Thoracic aorta (tissue), 2 donors: ENCODE measurements at places on chromosomes 5 and 9.

DNA sequence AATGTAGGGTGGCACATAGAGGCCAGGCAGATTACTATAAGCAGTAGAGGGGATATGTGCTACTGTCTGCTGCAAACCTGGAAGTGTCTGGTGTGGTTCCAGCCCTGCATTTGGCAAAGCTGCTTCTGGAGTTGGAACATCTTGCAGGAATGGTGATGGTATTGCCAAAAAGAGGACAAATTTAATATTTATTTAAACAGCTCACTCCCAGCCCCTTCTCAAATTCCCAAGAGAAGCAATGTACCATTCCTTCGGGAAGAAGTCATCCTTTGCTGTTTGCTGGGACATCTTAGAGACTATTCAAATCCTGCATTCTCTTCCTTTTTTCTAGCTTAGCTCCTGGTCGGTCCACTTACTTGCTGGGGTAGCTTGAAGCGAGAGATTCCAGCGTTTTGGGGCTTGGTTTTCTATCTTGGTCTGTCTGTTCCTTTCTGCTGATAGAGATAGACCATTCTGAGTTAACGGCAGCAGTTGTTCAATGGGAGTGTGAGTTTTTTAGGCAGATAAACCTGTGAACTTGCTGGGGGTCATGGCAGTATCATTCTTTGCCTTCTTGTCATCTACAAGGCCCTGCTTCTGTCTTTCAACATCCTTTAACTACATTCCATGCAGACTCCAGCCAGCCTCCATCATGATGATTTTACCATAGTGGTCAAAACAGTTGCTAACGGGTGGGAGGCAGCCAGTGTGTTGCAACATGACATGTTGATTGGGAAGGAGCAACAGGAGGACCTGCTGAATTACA lies 69.9 kb downstream of the RCL1 start:
- DNase-seq: no peak
- H3K27ac ChIP-seq: peak overlapping the region; percentile 68
- peaks cover 73% of the 10 kb centered on the region for H3K4me1 ChIP-seq
- H3K36me3 ChIP-seq: peaks cover 9% of the 10 kb centered on the region
- no peaks in the 10 kb centered on the region for H3K27me3 ChIP-seq

DNA sequence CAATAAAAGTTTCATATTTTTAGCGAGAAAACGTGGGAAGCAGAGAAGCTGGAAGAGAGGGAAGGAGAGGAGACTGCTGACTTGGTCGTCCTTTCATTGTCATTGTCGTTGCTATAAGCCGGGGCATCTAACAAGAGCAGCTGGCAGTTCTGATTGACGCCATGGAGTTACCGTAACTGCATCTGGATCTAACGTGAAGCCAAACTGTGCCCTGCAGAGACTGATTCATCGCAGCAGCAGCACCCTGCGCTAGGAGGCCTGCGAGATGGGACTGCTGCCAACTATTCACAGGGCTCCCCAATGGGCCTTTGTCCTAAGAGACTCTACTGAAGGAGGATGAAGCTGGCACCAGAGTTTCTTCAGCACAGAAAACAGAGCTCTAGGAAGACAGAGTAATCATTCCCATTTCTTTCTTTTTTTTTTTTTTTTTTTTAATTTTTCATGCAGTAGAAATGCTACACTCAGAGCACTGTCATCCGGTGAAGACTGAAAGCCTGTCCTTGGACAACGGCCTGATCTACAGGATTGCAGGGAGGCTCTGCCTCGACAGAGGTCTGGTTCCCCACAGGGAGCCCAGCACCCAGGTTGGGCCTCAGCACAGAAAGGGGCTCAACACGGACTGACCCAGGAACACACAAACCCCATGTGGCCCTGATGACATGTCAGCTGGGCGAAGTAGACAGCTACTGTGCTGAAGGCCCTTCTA lies 47.8 kb downstream of the RETREG1 start:
- no peaks in the 10 kb centered on the region for H3K36me3 ChIP-seq
- no peaks in the 10 kb centered on the region for H3K4me1 ChIP-seq
- H3K27me3 ChIP-seq: no peaks in the 10 kb centered on the region

- H3K27me3 ChIP-seq: no peaks in the 10 kb centered on the region
- H3K27ac ChIP-seq: no peak overlapping the region
- H3K4me1 ChIP-seq: peaks cover 3% of the 10 kb centered on the region
Observed at GRCh38 chr5:113510836-113511451, 2.5 kb upstream of the YTHDC2 start.

DNA sequence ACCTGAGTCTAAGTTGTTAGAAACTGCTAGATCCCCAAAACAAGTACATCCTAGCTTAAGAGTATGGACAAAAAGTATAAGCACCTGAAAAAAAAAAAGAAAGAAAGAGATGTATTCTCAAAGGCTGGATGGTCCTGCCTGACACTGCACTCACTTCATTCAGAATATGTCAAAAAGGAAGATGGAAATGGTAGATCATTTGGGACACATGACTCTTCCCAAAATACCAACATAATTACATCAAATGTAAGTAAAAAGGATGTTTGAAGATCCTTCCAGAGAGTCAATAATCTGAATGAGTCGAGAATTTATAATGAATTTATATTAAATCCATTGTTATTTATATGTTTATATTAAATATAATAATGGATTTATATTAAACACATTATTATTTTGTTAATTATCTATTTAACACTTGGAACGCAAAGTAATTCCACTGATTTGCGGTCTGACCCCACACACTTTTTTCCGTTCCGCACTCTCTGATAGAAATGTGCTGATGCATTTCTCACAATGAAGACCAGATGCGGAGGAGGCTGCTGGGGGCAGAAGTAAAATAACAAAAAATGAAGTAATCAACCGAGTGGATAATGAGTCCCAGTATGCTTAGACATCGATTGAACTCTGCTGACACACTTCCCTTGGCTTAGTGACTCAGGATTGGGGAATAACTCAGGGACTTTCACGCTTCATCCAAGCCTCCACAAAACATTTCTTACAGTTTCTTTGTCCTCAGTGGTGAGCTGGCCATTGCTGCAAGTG lies 201.2 kb downstream of the ADAMTS12 start:
- H3K4me3 ChIP-seq: no peak overlapping the region
- H3K36me3 ChIP-seq: no peaks in the 10 kb centered on the region
- H3K27ac ChIP-seq: no peak overlapping the region
- no peak for DNase-seq

- no peak overlapping the region for H3K4me3 ChIP-seq
- no peaks in the 10 kb centered on the region for H3K4me1 ChIP-seq
- H3K36me3 ChIP-seq: no peaks in the 10 kb centered on the region
- no peak overlapping the region for H3K27ac ChIP-seq
- DNase-seq: no peak
Observed at GRCh38 chr5:60916646-60917045, 28.2 kb downstream of the ERCC8 start.

DNA sequence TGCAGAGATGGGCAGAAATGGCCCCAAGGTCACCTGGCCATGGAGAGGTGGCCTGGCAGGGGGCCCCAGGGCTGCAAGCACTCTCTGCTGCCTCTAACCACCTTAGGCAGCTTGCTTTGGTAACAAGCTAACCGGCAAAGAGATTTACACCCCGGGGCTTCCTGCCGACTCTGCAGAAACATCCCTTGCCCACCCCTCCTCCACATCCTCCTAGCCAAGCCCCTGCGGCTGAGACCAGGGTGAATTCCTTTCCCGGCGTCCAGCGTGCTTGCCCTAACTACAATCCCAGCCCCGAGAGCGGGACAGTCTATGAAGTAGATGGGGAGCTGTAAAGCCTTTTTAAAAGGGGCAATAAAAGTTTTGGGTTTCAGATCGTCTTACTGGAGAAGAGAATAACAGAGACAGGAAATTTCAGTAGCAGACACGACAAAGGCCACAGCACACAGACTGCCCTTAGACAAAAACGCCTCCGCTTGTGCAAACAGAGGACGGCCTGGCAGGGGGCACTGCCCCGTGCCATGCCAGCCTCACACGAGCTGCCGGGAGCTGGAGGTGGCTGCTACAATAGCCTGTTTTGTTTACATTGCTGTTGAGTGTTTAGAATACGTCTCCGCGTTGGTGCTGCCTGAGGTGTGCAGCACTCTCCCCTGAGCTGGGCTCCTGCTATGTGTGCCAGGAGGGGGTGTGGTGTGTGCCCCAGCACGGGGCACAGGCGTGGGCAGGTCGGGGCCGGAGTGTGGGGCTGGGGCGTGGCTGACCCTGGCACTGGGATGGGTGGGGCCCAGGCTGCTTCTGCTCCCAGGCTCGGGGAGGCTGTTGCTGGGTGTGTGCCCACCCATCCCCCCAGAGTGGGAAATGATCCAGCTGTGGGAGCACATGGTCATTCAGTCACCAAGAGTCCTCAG lies 15.3 kb downstream of the MYMK start:
- H3K27ac ChIP-seq: no peak overlapping the region
- H3K4me1 ChIP-seq: peaks cover 10% of the 10 kb centered on the region
- no peaks in the 10 kb centered on the region for H3K36me3 ChIP-seq

DNA sequence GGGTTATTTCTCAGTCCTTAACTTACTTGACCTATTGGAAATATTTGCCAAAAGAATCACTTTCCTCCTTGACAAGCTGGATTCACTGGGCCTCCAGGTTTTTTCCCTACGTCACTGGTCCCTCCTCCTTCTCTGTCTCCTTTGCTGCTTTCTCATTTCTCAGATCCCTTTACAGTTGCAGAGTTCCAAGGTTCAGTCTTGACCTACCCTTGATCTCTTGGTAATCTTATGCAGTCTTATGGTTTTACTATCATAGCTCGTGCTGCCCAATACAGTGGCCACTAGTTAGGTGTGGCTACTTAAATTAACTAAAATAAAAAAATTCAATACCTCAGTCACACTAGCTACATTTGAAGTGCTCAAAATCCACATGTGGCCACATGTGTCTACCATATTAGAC lies 11.4 kb downstream of the SLC38A9 start:
- no peak overlapping the region for H3K27ac ChIP-seq
- no peak for DNase-seq
- H3K4me3 ChIP-seq: no peak overlapping the region
- no peaks in the 10 kb centered on the region for H3K27me3 ChIP-seq
- no peaks in the 10 kb centered on the region for H3K36me3 ChIP-seq

GRCh38 chr5:123997064-123997461 lies 485.1 kb downstream of the CSNK1G3 start:
- no peaks in the 10 kb centered on the region for H3K36me3 ChIP-seq
- no peak for DNase-seq
- H3K4me1 ChIP-seq: no peaks in the 10 kb centered on the region
- no peaks in the 10 kb centered on the region for H3K27me3 ChIP-seq
- H3K4me3 ChIP-seq: no peak overlapping the region
- no peak overlapping the region for H3K27ac ChIP-seq

DNA sequence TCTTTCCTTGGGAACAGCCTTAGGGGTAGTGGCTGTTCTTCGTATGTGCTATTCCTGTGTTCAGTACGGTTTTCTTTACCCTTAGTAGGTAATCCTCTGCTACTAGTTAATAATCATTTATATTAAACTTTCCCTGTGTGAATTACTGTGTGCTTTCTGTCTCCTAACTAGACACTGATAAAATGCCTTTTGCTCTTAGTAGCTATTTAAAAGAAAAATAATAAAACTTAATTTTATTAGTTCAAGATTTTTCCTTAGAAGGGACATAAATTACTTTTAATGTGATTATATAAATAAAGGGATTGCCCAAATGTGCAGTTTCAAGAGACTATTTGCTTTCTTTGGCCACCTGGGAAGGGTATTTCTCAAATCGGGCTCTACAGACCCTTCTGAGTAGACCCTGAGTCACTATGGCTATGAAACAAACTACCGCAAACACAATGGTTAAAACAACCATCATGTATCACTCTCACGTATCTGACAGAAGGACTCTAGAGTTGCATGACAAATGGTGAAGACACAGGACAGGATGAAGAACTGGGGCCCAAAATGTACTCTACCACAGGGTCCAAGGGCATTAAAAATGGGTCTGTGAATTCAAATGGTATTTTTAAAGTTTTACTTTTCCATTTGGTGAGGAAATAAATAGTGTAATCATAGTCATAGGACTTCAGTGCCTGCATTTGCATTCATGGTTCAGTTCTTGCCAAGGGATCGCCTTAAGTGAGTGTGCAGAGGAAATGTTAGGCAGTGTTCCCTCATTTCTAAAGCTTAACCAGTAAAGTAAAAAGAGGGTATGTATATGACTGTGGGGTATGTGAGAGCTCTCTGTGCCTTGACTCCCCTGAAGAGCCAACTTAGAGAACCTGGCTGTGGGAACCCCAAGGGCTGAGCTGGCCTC lies 97.0 kb downstream of the TSSK1B start:
- H3K27ac ChIP-seq: no peak overlapping the region
- no peak for DNase-seq
- H3K4me1 ChIP-seq: no peaks in the 10 kb centered on the region
- no peak overlapping the region for H3K4me3 ChIP-seq

DNA sequence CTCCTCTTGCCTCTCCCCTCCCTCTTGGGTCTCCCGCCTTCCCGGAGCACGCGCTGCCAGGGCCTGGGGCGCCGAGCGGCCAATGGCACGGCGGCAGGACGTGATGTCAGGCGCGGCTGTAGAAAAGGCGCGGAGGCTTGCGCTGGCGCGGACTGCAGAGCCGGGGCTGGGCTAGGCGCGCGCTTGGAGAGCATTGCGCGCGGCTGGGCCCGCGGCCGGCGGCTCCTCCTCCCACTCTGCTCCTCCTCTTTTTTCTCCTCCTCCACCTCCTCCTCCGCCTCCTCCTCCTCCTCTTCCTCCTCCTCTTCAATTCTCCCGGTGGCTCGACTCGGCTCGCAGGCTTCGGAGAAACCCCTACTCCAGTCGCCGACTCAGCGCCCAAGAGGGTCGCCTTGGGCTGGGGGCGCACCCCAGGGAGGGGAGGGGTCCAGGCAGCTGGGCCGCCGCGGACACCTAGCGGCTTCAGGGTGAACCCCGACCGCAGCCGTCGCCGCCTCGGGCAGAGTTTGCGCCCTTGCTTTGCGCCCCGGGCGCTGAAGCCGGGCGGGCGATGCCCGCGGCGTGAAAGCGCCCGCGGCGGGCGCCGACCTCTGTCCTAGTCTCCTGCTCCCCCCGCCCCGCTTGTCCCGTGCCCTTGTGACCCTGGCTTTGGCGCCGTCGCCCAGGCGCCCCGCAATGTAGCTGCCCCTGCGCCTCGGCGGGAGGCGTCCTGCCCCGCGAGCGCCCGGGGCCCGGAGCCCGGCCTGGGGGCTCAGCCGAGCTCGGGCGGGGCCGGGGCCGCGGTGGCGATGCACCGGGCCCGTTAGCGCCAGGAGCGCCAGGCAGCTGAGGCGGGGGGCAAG lies at the start of gene LHX2:
TSS of gene LHX2 (plus strand) at position 309 of the 842 bp plus-strand sequence. CDS start 581 bp downstream, outside the sequence.
- H3K4me3 ChIP-seq: peak within 1 kb of the TSS; percentile 62
- DNase-seq: no peak
- H3K27ac ChIP-seq: no peak within 1 kb of the TSS
- H3K27me3 ChIP-seq: peaks cover 73% of the 10 kb centered on the region
